ENCODE measurements at places on chromosomes 3 and 15.

DNA sequence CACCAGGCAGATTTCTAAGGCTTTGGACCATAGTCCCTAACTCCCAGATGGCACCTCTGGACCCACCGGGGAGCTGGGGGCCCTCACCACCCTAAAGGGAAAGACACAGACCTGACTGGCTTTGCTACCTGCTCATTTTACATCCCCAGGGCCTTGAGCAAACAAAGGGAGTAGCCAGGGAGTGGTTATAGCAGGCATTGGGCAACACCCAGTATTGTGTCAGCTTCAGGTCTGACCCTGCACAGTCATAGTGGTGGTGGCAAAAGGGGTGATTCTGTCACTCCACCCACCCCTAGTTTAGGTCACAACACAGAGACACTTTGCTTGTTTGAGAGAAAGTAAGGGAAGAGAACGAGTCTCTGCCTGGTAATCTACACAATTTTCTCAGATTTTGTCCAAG, 352.5 kb downstream of the DIPK2A start:
- DNase-seq, result no peak

GRCh38 chr3:4990069-4990468, 10.8 kb downstream of the BHLHE40 start:
- DNase-seq, result no peak

DNA sequence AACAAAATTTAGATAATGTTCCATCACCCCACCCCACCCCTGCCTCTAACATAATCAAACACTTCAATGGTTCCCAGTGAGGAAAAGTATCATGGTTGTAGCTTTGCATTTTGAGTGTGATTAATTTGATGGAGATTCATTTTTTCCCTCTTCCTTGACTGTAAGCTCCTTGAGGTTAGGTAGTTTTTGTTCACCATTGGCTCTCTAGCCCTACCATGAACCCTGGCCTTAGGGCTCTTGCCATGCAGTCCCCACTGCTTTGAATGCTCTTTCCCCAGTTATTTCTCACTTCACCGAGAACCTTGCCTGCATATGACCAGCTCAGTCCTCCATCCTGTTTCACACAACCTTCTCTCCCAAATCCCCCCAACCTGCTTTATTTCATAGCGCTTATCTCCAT, 5.0 kb upstream of the MBNL1 start:
- DNase-seq, result no peak

DNA sequence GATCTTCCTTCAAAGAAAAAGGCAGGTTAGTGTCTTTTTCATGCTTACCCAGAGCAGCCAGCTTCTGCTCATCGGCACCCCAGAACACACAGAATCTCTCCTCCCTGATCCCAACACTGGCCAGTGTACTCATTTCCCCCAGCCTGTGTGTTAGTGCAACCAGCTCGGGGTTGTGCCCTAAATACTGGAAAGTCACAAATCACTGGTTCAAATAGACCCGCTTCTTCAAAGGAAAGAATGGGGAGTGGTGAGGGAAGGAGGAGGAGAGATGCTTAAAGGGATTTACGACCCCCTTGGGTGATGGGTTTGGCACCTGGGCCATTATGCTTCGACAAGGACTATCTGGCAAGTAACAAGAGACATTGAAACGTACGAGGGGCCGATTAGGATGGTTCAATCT, 114.0 kb downstream of the FOXB1 start:
- DNase-seq, result no peak

All from stimulated activated CD4-positive, alpha-beta T cell treated with anti-CD3 and anti-CD28 coated beads, Interleukin-1b, Interleukin-23, amount 100 ng/mL, for 1 hour (primary cell).